ENCODE measurements at places on chromosomes 12 and 14. TPM values are rescaled to one million over a fixed set of nuclear protein-coding genes. Genes with fewer than 3 reads are reported as not detected.

DNA sequence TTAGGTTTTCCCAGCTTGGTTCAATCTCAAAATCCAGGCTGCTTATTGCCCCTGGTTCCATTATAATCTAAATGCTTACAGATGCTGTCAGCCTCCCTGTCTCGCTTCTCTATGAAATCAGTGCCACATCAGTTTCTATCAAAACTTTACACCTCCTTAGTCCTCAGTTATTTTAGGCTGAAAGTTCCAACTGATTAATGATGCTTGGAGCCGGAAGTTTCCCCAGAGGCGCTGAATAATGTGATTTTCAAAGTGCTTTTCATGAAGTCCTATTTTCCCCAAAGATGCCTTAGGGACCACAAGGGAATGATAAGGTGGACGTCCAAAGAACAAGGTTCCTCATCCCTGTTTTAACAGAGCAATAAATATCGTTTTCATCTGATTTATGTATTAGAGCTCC is 262.4 kb upstream of the RMST start:
- DNase-seq, result no peak

- DNase-seq, result no peak
These were observed 171.7 kb upstream of the RTL1 start for GRCh38 chr14:101075025-101075800.

DNA sequence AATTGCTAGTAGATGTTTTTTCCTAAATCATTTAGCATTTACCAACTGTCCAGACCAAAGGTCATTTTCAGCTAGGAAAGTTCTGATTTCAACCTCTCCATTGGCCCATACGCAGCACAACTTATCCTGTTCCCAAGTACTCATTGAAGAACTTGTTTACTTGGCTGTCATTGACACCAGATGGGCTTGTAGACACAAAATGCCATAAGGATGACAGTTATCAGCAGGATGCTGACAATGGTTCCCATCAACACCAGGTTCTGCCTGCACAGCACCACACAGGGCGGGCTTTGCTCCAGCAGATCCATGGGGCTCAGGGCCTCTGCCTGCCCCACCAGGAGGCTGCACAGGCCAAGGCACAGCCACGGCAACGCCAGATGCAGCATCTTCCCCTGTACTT is 36.5 kb upstream of the TMPRSS12 start:
- no peak for DNase-seq

- no peak for DNase-seq
These were observed 825.7 kb downstream of the AACS start for GRCh38 chr12:125890971-125891370.

DNA sequence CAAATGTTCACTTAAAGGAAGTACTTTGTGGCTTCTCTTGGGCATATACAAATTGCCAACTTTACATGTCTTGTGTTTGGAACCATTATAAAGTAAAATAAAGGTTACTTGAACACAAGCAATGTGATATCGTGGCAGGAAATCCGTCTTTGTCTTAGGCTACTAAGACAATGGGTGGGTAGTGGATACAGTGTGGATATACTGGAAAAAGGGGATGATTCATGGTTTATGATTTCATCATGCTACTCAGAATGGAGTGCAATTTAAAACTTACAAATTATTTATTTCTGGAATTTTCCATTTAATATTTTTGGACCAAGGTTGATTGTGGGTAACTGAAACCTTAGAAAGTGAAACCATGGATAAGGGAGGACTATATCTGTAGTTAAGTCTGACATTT is 48.4 kb downstream of the MYRFL start:
- no peak for DNase-seq

- no peak for DNase-seq
These were observed 16.2 kb upstream of the KCNK13 start for GRCh38 chr14:90045616-90046015.

GRCh38 chr12:12986775-12987331 is 13.2 kb downstream of the HEBP1 start:
- no peak for DNase-seq

GRCh38 chr14:63840981-63841380 is 11.8 kb upstream of the SYNE2 start:
- DNase-seq, result no peak

DNA sequence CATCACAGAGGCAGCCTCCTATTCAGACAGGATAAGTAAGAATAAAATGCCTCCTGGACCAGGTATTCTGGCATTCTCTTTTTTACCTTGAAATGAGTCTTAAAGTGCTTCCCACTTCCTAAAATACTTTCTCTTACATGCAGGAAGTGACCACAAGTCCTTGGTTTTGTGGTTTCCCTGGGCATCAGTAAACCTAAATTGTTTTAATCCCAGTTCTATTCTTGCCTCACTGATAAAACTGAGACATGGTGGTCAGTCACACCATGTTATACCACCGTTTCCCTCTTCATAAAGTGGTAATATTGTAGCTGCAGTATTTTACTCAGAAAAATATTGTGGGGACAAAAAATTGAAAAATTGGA is 1.2 kb upstream of the SALL2 start:
- DNase-seq, result no peak

DNA sequence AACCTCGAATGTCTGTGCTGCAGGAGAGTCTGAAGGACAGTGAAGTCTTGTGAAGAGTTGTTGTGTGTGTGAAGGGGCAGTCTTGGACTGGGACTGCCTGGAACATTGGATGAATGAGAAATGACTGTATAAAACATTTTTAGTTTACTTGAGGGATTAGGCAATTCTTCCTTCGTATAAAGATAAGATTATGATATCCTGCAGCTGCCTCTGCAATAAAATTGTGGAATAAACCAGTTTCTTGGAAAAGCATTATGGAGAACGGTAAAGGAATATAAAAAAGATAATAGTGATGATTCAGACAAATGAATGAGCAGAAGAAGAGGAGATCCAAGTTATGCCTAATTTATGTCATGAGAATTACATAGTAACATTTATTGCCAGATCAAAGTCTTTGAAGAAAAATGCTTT is 30.9 kb upstream of the LUM start:
- no peak for DNase-seq

- no peak for DNase-seq
These were observed 75.1 kb downstream of the ETNK1 start for GRCh38 chr12:22700106-22700505.

DNA sequence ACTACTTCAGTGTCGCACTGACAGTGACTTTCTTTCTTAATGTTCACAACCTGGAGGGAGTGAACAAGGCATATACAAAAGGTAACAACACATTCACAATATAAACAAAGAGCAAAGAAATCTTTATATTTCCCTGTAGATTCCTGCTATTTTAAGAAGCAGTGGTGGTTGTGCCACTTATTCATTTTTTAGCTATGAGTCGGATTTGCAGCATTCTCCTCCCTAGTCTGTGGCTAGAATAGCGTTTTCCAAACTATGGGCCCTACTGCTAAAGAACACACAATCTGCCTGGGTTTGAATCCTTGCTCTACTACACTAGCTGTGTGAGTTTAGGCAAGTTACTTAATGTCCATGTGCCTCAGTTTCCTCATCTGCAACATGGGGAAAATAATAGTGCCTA is 18.6 kb upstream of the MDM1 start:
- DNase-seq, result no peak

PAPLN gene
- 33.1 TPM for total RNA-seq

HRK gene
- total RNA-seq, result 4.9 TPM

OVCH1 gene
- not detected for total RNA-seq

CDKN3 gene
- total RNA-seq, result 2.6 TPM

DHH gene
- total RNA-seq, result 114 TPM

LBHD2 gene
- total RNA-seq, result 3.3 TPM

ADAM21 gene
- total RNA-seq, result not detected

FAM222A gene
- total RNA-seq, result 52.3 TPM
